ENCODE measurements at places on chromosomes 6 and 20.

DNA sequence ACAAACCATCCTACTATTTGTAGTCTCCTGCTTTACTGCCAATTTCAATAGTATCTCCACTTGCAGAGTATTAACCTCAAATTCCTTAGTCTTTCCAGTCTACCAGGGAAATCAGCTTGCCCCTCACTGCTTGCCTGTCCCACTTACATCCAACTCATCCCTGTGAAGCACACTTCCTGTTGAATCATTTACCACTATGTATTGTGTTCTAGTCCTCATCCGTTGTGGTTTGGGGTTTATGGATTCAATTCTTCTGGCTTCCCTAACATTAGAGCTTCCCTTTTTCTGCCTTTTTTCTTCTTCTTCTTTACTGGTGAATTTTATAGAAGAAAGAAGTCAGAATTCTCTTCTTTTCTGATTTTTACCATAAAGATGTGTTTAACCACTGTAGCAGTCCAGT is 5.1 kb upstream of the TXLNB start:
- no peak for DNase-seq

- no peak for DNase-seq
Observed at GRCh38 chr6:82182756-82183155, 64.8 kb downstream of the IBTK start.

- DNase-seq, result no peak
Observed at GRCh38 chr6:133396233-133396983, 155.3 kb downstream of the EYA4 start.

GRCh38 chr6:16690608-16691142 is 70.6 kb downstream of the ATXN1 start:
- DNase-seq, result peak; percentile 63

DNA sequence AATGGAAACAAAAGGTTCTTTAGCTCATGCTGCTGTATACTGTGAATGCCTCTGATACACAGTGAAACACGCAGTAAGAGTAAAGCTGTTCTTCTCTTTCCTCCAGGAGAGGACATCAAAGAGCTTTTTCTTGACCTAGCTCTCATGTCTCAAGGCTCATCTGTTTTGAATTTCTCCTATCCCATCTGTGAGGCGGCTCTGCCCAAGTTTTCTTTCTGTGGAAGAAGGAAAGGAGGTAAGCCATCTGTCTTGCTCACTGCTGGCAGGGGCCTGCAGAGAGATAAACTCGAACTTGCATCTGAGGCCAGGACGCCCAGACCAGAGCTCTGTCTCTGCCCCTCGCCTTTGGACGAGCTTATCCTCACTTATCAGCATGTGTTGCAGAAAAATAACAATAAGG is 37.7 kb downstream of the LY86 start:
- no peak for DNase-seq

DNA sequence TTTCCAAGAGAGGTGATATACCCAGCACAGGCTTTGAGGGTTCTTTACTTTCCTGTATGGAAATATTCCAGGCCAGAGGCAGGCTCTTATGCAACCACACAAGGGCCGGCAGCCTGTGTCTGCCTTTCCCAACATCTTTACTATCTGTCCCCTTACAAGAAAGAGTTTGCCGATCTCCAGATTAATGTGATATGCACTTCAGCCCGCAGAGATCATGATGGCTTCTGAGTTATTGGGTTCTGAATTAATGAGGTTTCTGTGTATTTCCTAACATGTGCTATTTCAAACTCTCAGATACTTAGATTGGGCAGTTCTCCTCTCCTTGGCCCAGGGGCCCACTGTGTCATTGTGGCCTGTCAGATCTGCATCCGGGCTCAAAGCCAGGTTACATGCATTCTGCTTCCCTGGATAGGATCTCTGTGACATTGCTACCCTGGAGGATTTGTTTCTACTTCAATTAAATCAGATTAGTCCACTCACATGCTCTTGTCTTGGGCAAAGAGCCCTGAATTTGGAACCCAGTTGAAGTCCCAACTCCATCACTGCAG is 56.6 kb downstream of the TGM2 start:
- DNase-seq, result no peak

GRCh38 chr6:14138701-14139215 is 21.2 kb downstream of the CD83 start:
- DNase-seq, result no peak

DNA sequence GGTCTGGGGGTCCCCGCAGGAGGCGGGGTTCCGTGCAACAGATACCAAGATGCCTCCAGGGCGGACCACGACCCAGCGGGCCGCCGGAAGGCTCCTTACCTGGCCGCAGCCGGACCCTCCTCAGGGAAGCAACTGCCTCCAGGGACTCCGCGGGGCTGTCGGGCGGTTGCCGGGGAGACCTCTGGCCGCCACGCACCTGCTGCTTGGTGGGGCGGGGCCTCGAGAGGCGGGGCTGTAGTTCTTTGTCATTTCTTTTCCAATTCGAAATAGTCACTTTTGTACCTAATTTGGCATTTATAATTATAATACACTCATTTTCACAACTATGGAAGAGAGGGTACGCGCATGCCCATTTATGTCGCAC is 647 bp downstream of the AK9 start:
- peak; percentile 59 for DNase-seq

DNA sequence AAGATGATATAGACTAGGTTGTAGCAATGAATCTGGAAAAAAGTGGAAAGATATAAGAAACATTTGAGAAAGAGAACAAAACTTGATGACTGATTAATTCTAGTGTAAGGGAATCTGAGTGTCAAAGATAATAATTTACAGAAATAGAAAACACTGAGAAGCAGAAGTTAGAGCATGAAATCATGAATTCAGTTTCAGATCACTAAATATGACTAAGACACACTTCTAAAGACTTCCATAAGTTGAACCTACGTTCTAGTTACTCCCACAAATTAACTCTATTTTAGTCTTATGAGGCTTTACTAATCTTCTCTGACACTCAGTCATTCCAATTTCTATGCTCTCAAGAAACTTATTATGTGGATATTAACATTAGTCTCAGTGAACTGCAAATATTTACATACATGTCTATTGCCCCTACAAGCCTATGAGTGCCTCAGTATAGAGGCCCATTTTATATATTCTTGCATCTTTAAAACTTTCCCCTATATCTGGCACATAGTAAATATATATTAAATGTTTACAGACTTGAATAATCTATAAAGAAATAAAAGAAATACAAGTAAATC is 30.4 kb downstream of the IBTK start:
- no peak for DNase-seq

GRCh38 chr20:13396022-13396421 is 174.9 kb downstream of the ISM1 start:
- no peak for DNase-seq

- no peak for DNase-seq
Observed at GRCh38 chr6:46850792-46851191, 57.6 kb downstream of the MEP1A start.

GRCh38 chr20:62059920-62060630 is 5.6 kb downstream of the TAF4 start:
- no peak for DNase-seq

DNA sequence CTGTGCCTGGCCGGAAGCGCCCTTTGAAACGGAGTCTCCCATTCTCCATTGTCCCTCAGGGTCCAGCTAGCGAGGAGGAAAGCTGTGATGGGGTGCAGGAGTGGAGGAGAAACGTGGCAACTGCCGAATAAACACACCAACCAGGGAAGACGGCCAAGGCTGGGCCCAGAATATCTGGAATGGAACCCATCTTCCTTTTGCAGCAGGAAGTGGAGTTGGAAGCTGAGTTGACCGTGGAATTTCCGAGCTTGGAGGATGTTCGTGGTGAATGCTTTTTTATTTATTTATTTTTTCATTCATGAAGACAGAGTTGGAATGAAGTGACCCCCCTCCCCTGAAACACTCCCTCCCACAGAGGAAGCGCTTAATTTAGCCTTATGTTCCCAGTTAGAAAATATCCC is 105.6 kb upstream of the RNF24 start:
- DNase-seq, result no peak

- DNase-seq, result no peak
Observed at GRCh38 chr6:122751326-122751725, 28.2 kb upstream of the FABP7 start.

DNA sequence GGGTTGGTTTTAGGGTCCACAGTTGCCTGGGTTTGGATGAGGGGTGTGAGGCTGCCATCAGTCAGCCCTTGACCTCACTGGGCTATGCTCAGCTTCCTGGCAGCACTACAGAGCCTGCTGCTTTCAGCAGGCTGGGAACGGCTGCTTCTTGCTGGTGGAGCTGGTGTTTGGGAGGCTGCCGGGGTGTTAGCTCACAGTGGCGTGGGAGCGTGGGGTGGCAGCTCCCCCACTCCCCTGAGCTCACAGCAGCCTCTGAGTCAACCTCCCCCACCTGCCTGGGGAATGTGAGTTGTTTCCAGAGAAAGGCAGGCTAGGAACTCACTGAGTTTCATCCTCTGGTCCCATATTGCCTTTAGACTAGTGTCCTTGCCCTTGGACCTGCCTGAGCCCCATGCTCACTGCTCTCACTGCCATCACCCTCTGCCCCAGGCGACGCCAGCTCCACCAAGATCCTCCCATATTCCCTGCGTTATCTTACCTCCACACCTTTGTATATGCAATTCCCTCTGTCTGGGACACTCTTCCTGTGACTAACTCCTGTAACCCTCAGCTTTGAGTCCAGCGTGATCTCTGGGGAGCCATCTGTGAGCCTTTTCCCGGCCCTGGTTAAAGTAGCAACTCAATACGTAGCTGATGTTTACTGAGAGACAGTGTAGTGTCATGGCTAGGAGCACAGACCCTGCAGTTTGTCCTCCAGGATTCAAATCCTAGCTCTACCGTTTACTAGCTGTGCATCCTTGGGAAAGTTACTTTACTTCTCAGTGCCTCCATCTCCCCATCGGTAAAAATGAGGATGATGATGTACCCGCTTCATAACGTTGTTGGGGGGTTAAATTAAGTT is 34.8 kb downstream of the PPP1R16B start:
- DNase-seq, result peak; percentile 62

DNA sequence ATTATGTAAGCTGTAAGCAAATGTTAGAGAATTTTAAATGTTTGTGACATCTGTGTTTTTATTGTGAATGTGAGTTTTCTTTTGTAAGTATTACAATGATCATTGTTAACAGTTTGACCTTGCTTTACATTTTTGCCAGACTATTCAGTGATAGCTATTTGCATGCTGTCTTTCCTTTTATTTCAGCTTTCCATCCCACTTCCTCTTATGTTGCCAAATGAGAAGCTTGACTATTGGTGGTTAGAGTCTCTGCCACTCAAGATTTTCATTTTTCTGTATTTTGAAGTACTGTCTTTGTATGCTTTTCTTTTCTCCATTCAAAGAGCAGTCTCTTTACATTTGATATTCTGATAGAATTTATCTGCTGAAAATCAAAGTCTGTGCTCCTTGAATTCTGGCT is 104.1 kb downstream of the PRIM2 start:
- no peak for DNase-seq

Data from stimulated activated naive CD4-positive, alpha-beta T cell treated with Interleukin-2 at 50 U/mL for 16 hours (primary cell).